ENCODE measurements at places on chromosomes 7 and 10.

GRCh38 chr10:113620511-113620910, 43.3 kb downstream of the NRAP start:
- no peak for DNase-seq

GRCh38 chr10:77386838-77387237, 250.8 kb downstream of the KCNMA1 start:
- DNase-seq: no peak

DNA sequence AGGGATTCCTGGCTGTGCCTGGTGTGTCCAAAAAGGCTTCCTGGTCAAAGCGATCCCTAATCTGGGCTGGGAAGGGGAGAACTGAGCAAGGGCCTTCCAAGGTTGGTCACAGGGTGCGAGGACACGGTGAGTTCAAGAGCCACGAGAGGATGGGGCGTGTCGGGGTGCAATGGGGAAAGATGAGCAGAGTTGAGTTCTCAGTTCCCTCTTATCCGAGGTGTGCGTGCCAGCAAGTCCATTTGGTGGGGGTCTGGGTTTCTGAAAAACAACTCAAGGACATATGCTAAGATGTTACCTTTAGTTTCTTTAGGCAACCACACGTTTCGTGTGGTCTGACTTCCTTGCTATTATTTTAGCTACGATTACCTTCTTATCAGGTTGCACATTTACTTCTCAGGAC, 1.3 kb downstream of the ZNF775 start:
- DNase-seq: no peak

GRCh38 chr7:13169356-13169755, 481.9 kb downstream of the ARL4A start:
- DNase-seq: no peak

- peak; percentile 56 for DNase-seq
These were observed 14.1 kb upstream of the AKR1B10 start for GRCh38 chr7:134513169-134513752.

- no peak for DNase-seq
These were observed 279.4 kb upstream of the CACNA2D1 start for GRCh38 chr7:82722946-82723345.

DNA sequence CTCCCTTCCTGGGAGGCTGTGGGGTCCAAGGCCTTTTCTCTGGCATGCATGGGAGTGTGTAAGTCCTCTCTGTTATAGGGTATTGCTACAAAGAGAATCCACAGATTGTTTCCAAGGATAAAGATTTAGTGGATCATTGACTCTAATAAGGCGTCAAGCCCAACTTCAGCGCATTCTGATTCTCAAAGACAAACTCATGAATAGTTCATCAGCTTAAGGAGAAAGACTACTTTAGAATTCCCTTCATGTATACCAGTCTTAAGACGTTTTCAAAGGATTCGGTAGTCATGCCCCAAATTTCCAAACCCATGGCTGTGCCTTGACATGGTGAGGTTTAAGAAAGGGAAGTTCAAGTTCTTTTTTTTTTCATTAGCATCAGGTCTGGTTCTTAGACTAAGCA, 46.6 kb upstream of the ABLIM1 start:
- DNase-seq: no peak

DNA sequence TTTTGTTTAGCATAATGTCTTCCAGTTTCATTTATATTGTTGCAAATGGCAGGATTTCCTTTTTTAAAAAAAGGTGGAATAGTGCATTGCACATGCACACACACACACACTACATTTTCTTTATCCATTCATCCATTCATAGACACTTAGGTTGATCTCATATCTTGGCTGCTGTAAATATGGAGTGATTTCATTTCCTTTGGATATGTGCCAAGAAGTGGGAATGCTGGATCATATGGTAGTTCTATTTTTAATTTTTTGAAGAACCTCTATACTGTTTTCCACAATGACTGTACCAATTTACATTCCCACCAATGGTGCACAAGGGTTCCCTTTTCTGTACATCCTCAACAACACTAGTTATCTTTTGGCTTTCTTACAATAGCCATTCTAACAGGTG, 68.9 kb downstream of the EBLN1 start:
- DNase-seq: no peak

GRCh38 chr10:126135941-126136595, 239.7 kb downstream of the FANK1 start:
- no peak for DNase-seq

GRCh38 chr7:107039199-107039900, 5.2 kb upstream of the PRKAR2B start:
- no peak for DNase-seq

DNA sequence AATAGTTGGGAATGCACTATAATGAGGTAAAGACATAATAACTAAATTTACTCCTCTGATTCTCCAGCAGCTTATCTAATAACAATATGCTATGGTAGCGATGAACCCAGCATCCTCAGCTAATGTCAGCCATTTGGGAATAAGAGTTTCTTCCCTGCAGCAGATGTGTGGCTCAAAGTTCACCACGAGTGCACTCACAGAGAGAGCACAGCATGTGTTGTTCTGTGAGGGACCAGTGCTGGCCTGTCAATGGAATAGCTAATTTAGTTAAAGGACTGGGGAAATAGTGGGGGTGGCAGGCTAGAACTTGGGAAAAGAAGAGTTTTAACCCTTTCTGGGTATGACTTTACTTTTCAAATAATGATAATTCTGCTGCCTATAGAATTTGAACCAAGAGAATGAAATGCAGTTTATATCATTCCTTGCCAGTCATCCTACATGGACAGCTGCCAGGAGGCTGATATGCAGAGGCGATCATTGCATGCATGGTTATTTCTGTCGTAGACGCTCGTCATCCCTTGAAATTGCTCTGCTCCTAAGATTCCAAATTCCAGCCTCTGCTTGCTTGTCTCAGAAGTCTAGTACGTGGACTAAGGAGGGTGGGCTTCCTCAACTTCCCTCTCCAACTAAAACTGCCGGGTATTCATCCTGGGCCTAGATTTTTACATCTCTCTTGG, 355.6 kb downstream of the RNLS start:
- DNase-seq: no peak

DNA sequence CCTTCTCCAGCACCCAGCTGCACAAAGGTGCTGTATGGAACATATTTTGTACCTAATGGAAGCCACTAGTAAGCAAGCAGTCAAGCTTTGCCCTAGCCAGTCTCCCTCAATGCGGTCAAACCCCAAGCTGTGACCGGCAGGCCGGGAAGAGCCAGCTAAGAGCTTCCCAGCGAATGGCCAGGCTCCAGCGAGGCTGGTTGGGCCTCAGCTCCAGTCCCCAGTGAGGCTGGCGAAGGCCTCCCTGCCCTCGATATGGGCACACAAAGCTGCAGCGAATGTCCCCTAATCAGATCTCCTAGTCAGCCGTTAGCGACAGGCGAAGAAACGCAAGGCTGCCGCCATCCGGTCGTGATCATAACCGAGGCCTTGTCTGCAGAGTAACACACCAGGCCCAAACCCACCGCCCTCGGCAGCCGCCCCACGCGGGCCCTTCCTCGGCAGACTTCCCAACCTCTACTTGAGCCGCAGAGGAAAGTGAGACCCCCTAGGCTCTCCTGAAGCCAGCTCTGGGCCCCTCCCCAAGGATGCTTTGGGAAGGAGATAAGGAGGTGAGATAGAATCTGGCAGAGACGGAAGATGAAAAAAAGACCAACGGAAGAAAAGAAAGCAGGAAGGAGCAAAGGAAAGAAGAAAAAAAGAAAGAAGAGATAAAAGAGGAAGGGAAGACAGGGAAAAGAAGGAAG, 3.1 kb upstream of the HOXA9 start:
- DNase-seq: peak; percentile 61

DNA sequence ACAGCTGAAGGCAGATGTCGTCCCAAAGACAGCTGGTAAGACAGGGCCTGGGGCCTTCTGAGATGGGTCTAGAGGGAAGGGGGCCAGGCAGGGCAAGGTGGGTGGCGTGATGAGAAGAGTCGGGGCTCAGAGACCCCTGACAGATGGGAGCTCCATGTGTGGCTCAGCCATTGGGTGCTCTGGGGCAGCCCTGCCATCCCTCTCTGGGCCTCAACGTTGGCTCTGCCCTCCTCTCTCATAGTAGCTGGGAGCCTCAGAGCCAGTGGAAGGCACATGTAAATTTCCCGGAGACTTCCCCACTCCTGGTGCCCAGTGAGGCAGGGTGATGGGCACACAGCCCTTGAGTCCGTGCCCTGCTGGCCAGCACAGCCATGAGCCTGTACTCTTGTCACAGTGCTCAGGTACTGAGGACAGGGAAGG, 1.8 kb downstream of the PPIF start:
- DNase-seq: no peak
